A549 treated with Hydrocortisone at 1 μM for 4 hours (cell line): ENCODE measurements at places on chromosomes 16 and 17. TPM values are rescaled to one million over a fixed set of nuclear protein-coding genes. Genes with fewer than 3 reads are reported as not detected.

The KRT24 gene
- not detected in 5 replicates for total RNA-seq

The HS3ST2 gene
- not detected in 5 replicates for total RNA-seq

The ITGA2B gene
- 1.2 to 1.9 TPM (median 1.6 TPM) in 5 replicates for total RNA-seq

The PRKCB gene
- total RNA-seq = 0.13 to 0.34 TPM (median 0.15 TPM) in 5 replicates

The EVPLL gene
- not detected in 5 replicates for total RNA-seq

The LITAFD gene
- not detected in 5 replicates for total RNA-seq

The ZDHHC1 gene
- 5.4 to 6.9 TPM (median 6.8 TPM) in 5 replicates for total RNA-seq

The ANKRD13B gene
- 22.8 to 29.6 TPM (median 26.4 TPM) in 5 replicates for total RNA-seq
